DMS79 treated with DMSO at 0.1 percent for 48 hours (cell line): ENCODE measurements at places on chromosomes 2 and 18.

- DNase-seq: no peak
Measured at GRCh38 chr18:21164548-21165095, 53.0 kb upstream of the ROCK1 start.

DNA sequence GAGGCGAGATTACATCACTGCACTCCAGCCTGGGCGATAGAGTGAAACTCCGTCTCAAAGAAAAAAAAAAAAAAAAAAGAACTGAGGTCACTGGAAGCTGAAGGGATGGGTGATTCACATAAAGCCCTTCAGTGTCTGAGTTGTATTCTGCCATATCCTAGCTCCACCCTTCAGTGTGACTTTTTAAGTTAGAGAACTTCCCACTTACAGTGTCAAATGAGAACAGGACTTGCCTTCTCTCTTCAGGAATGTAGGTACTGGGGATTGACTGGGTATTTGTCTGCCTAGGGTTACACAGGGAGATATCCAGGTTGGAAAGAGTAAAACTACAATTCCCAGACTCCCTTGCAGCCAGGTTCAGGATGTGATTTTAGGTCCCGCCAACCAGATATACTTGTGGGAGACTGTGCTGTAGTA lies 37.9 kb downstream of the EHD3 start:
- DNase-seq: no peak

DNA sequence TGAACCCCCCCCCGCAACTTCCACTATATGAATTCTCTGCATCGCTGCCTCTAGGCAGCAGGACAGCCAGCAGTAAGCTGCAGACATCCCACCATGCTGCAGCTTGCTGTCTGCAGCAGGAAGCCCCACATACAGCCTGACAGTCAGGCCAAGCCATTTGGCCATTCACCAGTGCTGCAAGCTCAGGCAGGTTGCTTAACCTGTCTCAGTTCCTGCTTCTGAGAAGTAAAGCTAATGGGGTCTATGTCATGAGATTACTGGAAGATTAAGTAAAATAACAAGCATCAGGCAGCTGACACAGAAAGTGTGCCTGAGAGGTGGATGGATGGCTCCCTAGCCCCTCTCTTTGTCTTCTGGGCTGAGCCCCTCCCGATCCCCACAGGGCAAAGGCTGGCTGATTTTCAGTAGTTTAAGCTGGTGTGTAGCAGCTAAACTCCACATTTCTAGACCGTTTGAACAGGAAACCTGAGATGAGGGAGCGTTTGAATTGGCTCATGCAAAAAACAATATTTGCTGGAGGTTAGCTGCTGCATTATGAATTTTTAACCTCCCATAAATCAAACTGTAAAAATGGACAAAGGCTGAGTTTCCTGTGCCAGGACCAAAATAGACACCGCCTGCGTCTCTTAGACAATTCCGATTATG lies 193.8 kb upstream of the ARL4C start:
- DNase-seq: peak; percentile 79

GRCh38 chr2:5691221-5691984 lies 781 bp upstream of the SOX11 start:
- peak; percentile 82 for DNase-seq

DNA sequence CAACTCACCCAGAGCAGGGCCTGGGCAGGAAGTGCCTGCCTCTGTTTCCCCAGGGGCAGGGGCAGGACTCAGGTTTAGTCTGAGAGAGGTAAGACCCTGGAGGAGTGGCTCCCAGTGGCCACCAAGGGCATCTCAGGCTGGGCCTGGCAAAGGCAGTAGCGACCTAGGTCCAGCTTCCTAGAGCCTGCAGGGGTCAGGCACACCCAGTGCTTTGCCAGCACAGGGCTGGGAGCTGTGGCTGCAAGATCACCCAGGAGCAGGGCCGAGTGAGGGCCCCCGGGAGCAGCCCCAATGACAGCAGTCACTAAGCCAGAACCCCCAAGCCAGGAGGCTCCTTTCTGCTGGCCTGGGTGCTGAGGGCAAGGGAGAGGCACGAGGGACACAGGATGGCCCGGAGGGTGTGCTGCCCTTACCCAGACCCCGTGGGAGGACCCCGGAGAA lies 8.8 kb upstream of the DUSP2 start:
- DNase-seq: no peak

- DNase-seq: no peak
Measured at GRCh38 chr2:58865436-58865835, 624.3 kb upstream of the FANCL start.

GRCh38 chr2:96083064-96083939 lies 33.1 kb downstream of the ADRA2B start:
- no peak for DNase-seq

DNA sequence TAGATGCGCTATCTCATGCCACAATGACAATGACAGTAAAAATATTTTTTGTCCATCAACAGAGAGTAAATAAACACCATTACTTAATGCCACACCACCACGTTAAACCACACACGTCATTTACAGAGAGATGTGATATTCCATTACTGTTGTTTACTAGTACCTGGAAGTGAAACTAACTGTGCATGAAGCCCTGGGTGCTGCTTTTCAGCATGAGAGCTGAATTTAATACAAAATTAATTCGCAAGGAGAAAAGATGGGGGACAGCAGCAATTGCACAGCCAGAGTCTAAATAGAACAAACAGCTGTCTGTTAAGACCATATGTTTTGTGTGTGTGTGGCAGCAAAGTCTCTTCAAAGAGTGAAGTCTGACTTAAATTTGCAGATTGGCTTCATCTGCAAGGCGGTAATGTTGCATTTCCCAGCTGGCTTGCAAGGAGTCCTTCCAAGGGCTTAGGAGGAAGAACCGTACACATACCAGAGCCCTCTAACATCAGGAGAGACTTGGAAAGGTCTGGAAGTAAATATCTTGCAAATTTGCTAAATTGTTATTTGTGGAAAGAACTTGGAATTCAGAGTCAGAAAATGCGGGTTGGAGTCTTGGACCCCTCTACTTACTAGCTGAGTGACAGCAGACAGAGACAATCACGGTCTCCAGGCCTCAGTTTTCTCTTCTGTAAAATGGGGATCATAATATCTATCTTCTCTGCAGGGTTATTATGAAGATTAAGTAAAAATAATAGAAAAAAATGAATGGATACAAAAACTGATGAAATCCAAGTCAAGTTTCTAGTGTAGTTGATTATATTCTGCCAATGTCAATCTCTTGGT lies 127.6 kb downstream of the ALPK2 start:
- no peak for DNase-seq

GRCh38 chr18:62183578-62184195 lies 3.2 kb downstream of the PIGN start:
- DNase-seq: peak; percentile 31
